ENCODE measurements at places on chromosomes 13 and 19.

GRCh38 chr13:26025196-26025595, 26.6 kb downstream of the SHISA2 start:
- no peak for DNase-seq

GRCh38 chr13:109383683-109384082, 402.7 kb downstream of the IRS2 start:
- no peak for DNase-seq

DNA sequence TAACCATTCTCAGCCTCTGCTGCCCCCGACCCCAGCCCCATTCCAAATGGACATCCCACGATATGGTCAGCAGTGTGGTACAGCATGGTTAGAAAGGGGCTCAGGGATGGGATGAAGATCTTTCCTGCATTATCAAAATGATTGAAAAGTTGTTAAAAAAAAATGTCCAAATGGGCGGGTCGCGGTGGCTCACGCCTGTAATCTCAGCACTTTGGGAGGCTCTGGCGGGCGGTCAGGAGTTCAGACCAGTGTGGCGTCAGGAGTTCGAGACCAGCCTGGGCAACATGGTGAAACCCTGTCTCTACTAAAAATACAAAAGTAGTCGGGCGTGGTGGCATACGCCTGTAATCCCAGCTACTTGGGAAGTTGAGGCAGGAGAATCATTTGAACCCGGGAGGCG, 54.3 kb upstream of the ZNF254 start:
- no peak for DNase-seq

DNA sequence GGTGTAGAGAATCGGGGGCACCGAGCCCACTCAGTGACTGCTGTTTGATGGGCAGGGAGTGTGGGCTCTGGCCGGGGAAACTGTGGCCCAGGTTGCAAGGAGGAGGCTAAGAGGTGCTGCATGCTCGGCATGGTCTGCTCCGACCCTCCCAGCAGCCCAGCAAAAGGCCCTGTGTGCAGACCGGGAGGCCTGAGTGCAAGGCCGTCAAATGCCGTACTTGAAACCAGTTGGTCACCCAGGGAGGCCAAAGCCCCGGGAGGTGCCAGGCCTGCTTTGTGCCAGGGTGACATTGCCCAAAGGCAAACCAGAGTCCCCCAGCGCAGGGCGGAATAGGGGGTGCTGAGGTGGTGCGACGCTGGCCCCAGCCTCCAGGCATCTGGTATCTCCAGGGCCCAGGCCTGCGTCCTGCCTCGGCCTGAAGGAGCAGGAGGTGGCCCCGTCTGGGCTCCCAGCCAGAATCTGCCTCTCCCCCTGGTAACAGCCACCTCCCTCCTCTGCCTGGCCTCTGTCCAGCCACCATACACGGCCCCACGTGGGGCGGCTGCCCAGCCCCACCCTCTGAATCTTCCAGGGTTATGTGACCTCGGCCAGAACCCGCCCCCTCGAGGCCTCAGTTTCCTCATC, 4.0 kb downstream of the PIK3R2 start:
- DNase-seq = no peak

- no peak for DNase-seq
Measured at GRCh38 chr19:18097993-18098890, 664 bp downstream of the MAST3 start.

GRCh38 chr13:29503041-29503837, 92.2 kb downstream of the SLC7A1 start:
- DNase-seq = no peak

DNA sequence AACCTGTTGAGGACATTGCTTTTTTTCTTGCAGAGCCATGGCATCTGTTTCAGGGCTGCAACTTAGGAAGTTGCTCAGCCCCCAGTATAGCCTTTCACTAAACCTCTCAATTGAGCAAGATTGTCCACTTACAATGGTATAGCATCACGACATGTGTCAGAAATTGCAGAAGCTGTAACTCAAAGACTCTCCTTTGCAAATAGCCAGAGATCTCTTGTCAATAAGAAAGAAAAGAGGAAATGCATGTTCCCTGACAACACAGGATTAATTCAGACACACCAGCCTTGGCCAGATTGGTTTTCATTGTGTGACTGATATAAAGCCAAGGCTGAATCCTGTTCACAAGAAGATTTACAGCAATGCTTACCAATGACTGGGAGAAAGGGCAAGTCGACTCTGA, 38.7 kb upstream of the CYSLTR2 start:
- no peak for DNase-seq

DNA sequence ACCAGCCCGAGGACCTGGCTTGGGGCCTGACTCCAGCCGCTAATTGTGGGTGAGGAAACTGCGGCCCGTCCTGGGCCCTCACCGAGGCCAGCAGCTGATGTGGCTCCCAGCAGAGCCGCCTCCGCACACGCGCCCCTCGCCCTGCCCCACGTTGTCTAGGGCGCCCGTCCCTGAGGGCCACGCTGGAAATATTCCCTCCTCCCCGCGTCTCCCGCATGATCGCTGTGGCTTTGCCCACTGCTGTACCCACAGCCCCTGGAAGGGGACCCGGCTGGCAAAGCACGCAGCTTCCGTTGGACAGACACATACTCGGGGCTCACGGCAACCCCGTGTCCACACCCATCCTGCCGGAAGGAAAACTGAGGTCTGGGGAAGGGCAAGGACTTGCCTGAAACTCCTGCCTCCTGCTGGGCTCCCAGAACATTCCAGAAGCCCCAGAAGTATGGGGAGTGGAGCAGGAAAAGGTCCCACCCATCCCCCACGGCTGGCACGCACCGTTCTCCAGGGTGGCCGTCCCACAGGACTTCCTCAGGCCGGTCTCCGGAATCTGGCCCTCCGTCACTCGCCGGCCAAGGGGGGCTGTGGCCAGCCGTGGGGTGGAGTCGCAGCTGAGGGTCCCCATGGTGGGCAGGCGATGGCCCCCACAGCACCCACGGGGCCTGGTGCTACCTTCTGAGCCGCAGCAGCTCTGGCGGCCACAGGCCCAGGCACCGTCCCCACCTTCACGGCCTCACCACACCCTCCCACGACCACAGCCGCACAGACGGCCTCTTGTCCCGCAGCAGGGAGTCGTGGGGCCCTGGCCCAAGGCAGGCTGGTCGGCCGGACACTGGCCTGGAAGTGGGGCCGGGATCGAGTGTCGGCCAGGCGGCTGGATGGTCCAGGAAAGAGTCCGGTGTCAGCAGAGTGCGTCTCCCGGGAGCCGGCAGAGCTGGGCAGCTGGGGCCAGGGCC, 13.6 kb upstream of the SHC2 start:
- DNase-seq = no peak

GRCh38 chr13:52994865-52995264, 33.7 kb upstream of the OLFM4 start:
- no peak for DNase-seq

DNA sequence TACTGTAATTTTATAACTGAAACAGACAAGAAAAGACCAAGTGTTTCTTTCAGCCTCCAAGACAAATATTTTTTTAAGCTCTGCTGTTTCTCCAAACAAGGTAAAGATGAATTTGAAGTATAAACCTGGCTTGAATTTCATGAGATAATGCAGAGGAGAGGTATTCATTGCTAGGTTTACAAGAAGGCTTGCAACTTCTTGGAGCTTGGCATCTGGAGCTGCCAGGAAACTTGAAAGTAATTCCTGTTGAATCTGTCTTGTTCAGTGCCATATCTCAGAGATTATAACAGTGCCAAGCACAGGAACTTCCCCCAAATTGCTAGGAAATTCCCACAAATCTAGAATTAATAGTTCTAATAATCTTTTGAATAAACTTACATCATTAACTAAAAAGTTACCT, 70.9 kb downstream of the CDK8 start:
- no peak for DNase-seq

DNA sequence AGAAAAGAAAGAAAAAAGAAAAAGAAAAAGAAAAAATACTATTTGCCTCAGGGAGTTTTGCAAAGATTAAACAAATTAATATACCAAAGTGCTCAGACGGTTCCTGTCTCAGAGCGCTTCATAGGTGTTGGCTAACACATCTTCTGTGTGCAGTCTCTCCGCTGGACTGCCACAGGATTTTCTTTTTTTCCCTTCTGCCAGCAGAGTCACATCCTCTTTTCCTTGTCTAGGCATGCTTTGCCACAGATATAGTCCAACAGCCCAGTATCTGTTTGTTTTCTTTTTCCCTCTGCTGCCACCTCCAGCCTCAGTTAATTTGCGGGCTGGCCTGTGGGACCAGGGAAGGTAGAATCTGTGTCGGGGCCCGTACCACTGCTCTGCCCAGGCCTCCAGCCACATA, 3.4 kb upstream of the URAD start:
- DNase-seq = no peak

DNA sequence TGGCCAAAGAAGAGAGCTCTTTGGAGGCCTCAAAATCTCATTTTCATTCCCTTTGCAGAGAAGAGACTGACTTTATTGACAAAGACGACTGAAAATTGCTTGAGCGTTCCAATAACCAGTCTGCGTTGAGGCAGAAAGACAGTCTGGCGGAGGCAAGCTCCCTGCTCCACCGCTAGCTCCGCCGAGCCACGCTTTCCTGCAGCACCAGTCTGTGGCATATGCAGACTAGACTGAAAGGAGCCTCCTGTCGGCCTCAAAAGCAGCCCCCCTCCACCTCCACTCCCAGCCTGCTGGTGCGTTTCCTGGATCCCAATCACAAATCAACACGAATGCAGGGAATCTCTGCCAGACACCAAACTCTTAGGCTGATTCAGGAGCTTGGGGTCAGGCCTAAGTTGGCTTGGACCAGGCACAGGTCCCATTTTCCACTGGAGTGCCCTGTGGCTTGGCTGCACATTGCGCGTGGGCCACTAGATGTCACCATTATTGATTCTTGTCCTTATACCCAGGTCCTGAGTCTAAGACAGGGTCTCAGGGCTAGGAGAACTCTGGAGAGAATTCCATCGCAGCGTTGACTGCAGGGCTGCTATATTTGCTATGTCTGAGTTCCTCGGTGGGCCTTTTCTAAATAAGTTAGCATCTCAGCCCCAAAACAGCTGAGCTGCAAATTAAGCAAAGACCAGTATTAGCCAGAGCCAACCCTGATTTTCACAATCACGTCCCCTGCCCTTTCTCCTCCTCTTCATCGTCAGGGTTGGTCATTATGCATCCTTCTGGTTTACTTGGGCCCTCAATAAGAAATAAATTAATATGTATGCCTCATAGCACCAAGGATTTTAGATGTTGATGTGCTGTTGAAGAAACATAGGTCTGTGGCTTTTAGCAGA, 5.2 kb upstream of the ZNF507 start:
- peak; percentile 55 for DNase-seq

DNA sequence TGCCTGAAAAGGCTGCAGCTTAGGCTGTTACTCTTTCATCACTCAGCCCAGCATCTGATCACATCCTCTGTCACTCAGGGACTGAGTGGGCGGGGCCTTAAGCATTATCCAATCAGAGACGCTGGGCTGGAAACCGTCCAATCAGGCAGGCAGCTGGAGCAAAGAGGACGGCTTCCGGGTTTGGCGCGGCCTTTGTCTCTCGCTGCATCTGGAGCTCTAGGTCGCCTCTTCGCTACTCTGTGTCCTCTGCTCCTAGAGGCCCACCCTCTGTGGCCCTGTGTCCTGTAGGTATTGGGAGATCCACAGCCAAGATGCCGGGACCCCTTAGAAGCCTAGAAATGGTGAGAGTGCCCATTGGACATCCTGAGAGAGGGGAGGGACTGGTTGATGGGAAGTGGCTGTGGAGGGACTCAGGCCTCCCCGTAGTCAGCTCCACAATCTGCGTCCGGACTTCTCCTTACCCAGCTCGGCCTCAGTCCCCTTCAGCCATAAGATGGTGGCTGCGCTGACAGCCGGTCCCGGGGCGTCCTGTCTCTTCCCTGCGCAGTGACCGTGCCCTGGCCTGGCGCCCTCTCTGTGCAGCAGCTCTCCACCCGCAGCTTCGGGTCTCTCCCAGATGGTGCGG, at the start of gene ZNF486:
ZNF486 (plus strand) TSS at position 195 of the 625 bp plus-strand sequence; CDS start at position 312, 117 bp downstream.
- DNase-seq = peak; percentile 90

GRCh38 chr19:23972161-23972560, 57.5 kb downstream of the ZNF726 start:
- no peak for DNase-seq

GRCh38 chr13:67147342-67148133, 82.6 kb downstream of the PCDH9 start:
- DNase-seq = no peak

GRCh38 chr13:48842316-48842715, 133.4 kb upstream of the FNDC3A start:
- no peak for DNase-seq

DNA sequence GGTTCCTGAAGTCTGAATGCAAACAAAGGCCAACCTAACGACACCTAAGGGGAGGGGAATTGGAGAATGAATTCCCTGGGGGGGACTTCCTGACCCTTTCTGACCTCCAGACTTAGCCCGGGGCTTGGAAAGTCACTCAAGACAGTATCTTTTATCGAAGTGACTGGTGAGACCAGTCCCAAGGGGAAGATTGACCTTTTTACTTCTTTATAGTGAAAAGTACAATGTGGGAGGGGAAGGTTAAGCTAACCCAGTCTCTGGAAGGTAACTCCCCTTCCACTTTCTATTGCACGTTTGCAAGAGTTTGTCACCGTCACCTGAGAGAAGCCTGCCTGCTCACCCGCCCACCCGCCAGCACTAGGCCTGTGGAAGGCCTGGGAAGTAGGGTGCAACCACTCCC, 111.9 kb downstream of the EFNB2 start:
- DNase-seq = no peak

- no peak for DNase-seq
Measured at GRCh38 chr13:32031815-32032370, 319 bp downstream of the FRY start.

GRCh38 chr19:38287604-38288003, 16.4 kb upstream of the C19orf33 start:
- peak; percentile 23 for DNase-seq

DNA sequence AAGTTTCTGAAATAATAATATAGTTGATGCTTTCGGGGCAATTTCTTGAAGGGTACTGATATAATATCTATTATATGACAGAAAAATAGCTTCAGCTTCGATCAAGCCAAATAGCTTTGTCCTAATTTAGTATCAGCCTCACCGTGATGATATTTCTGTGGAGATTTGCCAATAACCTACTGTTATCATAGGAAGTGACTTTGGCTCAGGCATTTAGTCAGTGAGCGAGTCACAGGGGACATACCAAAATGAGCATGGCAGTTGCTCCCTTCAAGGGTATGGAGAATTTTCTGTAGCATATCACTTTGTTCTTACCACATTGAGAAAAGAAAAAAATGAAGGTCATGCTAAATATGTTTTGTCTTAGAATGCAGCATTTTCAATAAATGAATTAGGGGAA, 767.6 kb upstream of the SLITRK1 start:
- DNase-seq = no peak

DNA sequence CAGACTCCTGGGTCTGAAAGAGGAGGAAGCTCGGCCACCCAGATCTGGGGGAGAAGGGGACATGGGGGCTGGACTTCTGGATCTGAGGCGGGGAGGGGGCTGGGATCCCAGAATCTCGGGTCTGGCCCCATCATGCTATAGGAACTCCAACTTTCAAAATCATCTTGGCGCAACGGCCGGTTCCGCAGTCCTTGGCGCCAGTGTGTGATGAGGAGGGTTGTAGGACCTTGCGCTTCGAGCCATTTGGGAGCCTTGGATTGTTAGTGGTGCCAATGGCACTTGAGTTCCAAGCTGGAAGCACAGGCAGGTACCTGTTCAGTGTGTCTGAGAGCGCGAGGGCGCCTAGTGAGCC, 324 bp downstream of the RUVBL2 start:
- DNase-seq = no peak

GRCh38 chr13:110643768-110644421, 28.6 kb downstream of the NAXD start:
- no peak for DNase-seq
